ENCODE measurements at places on chromosomes 7 and 10. TPM values are rescaled to one million over a fixed set of nuclear protein-coding genes. Genes with fewer than 3 reads are reported as not detected.

Gene METTL27
- 2.5 TPM for total RNA-seq

Gene CDNF
- 2.1 TPM for total RNA-seq

Gene STAG3
- 1.1 TPM for total RNA-seq

Gene LIPK
- total RNA-seq = not detected

Gene RASA4B
- total RNA-seq = 19.4 TPM

Gene LRRC27
- 14.9 TPM for total RNA-seq

Gene OR13A1
- total RNA-seq = not detected

Gene PPP1R3C
- total RNA-seq = 124 TPM

Gene EN2
- total RNA-seq = not detected

Gene C10orf62
- total RNA-seq = 0.13 TPM

Gene PPP1R17
- total RNA-seq = not detected

Gene CADPS2
- 21.7 TPM for total RNA-seq

Gene FOXP2
- 2.2 TPM for total RNA-seq

Gene BLNK
- total RNA-seq = not detected

Data from aortic smooth muscle cell (primary cell).